KG1 (cell line): ENCODE measurements at places on chromosomes 16 and 17.

GRCh38 chr16:10518479-10519041 is 61.8 kb downstream of the EMP2 start:
- DNase-seq = no peak

DNA sequence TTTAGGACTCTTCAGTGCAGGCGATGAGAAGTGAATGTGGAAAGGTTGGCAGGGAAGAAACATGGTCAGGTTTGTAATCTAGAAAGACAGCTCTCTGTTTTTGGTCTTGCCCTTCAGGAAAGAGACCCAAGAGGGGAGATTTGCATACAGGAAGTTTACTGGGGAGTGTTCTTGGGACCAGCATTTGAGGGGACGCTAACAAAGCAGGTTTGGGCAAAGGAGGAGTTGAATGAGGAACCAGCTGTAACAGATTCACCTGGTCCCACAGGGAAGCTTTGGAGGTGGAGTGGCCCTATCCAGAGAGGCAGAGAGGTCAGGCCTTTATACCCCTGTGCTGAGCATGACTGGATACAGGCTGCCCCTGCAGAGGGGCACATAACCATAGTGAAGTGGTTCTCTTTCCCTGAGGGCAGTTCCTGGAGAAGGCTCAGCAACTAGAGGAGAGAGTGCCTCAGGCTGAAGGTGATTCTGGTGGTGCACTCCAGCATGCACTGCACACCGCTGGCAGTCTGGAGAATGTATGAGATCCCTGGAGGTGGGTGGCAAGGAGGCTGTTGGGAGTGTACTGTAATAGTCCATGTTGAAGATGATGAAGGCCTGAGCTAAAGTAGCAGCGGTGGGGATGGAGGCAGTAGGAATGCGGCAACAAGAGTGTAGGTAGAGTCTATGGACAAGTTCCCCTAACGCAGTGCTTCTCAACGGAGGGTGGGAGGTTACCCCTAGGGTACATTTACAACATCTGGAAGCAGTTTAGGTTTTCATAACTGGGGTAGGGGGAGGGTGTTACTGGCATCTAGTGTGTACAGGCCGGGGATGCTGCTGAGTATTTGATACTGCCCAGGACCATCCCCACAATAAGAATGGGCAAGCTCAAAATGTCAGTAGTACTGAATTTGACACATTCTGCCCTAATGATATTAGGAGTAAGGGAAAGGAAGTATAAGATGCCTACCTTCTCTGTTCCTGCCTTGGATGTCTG is 37.2 kb downstream of the MAP2K6 start:
- no peak for DNase-seq

DNA sequence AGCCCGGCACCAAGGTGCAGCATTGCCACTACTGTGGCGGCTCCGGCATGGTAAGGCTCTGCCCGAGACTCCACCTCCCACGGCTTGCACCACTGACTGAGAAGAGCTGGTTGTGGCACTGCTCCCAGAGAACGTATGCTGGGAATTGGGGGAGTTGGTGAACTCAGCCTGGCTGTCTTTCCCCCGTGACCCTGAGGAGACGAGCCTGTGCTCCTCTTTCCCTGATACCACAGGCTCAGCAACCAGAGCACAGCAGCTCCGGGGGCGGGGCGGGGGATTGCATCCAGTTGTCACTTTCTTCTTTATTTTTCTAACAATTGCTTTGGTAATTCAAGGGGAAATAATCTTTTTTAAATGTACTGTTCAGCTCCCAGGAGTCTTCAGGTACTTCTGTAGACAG is 16.7 kb downstream of the DNAJA3 start:
- no peak for DNase-seq

DNA sequence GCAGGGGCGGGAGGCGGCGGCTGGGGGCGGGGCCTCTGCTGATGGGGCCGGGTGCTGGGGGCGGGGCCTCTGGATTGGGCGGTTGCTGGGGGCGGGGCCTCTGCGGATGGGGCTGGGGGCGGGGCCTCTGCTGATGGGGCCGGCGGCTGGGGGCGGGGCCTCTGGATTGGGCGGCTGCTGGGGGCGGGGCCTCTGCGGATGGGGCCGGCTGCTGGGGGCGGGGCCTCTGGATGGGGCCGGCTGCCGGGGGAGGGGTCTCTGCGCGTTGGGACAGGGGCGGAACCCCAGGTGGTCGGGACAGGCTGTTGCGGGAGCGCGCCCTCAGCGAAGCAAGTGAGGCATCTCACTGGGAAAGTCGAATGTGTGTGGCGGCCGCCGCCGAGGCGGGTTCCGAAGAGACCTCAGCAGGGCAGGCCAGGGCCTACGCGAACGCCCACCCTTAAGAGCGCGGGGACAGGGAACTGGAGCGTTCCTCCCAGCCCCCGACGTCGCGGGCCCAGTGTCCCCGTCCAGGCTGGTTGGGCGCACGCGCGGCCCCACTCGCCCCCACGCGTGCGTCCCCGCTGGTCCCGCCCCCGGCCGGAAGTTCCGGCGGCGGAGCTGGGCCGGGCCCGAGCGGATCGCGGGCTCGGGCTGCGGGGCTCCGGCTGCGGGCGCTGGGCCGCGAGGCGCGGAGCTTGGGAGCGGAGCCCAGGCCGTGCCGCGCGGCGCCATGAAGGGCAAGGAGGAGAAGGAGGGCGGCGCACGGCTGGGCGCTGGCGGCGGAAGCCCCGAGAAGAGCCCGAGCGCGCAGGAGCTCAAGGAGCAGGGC is at the start of gene STUB1:
Gene STUB1 (plus strand): TSS at position 597 of the 811 bp plus-strand sequence. CDS start 116 bp downstream, at position 713.
- peak; percentile 61 for DNase-seq

DNA sequence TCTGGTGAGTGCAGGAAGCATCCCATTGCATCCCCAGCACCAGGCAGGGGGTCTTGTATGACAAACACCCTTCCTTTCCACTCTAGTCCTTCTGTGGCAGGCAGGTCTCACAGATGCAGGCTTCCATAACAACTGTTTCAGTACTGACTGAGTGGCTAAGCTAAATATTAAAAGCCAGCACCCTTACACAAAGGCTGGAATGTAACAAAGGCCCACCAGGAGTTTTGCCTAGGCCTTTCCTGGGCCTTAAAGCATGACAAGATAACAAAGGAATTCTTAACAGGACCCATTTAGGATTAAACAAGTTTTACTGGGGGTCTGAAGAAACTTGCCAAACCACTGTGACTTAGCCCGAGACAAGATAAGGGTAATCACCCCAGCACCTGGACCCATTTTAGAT is 228.9 kb upstream of the RPL38 start:
- DNase-seq = no peak

DNA sequence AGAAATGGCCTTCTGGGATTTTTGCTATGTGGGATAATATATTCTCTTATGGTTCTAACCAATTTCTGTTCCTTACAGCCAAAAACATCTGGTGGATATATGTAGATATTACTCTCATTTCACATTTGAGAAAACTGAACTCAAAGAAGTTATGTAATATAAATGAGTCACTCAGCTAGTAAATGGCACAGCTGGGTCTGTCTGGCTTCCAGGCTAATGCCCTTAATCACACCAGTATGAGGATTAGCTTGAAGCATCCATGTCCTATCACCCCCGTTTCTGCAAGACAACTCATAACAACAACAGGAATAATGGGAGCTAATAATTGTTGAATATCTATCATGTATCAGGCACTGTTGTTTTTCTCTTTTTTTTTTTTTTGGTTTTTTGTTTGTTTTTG is 34.4 kb upstream of the USP7 start:
- DNase-seq = no peak

DNA sequence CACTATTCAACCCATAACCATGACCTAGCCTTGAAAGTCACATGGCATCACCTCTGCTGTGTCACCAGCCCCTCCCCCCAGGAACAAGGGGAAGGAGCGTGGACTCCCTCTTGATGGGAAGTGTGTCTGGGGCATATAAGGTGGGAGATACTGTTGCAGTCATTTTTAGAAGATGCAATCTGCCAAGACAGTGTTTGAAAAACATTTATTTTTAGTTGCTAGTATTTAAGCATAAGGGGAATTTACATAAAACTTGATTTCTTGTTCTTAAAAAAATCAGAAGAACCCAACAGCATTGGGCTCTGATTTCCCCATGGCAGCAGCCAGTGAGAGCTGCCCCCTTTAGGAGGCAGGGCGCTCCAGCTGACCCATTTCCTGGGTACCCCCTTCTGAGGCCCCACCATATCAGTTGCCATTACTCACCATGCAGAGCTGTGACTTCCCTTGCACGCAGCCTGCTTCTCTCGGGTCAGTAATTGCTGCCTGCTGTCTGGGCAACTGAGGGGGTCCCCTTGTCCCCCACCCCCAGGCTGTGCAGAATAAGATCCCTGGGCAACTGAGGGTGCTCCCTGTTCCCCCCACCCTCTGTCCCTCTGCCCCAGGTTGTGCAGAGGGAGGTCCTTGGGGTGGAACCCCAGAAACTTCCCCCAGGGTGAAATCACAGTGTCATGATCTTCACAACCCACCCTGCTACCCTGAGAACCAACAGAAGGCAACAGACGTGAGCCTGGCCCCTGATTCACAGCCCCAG is 11.8 kb upstream of the CDC42EP4 start:
- DNase-seq = no peak

DNA sequence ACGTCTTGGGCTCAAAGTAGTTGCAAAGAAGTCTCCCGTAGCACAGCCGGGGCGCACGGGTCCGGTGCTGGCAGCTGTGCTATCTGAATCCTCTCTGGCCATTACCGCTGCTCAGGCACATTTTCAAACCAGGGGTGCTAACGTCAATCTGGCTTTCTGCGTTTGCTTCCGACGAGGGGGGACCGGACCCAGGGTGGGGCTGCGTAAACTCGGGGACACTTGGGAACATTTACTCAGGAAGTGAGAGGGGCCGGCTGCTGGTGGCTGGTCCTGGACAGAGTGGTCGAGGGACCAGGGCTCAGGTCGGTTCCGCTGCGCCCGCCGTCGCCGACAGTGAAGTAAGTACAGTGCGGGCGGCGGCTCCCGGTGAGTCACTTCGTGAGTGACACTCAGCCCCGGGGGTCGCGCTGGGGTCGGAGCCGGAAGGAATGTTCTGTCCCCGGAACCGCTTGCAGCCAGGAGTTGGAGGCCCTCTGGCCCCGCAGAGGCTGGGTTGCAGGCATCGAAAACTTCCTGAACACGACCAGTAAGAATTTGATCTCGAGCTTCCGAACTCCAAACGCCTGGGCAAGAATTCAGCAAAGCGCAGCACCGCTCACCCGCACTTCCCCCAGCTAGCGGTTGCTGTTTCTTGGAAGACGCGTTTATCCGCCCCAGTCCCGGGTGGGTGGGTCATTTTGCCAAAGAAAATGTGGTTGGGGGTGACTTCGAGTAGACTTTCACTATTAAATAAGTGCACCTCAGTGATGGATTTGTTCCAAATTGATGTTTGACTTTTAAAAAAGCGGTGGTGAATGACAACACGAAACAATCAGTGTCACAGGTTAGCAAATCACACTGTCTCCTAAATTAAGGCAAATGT is 1.4 kb upstream of the HS3ST3B1 start:
- DNase-seq = no peak

DNA sequence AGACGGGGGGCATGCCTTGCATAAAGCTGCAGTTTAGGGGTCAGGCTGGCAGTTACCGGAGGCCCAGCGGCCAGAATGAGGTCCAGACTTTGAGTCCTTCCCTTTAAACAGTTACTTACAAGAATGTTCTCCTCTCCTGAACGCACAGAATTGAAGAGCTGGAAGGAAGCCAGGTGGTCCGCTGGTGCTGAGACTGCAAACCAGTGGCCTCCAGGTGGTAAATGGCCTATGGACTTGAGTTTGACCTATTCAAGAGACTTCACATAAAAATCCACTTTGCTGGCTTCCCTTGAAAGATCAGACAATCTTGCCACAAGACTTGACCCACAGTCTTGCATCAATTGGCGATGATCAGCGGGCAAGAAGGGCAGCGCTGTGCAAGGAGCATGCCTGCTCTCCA is 14.7 kb upstream of the SEZ6 start:
- no peak for DNase-seq

GRCh38 chr17:74822335-74822938 is 37.2 kb downstream of the GRIN2C start:
- DNase-seq = no peak

DNA sequence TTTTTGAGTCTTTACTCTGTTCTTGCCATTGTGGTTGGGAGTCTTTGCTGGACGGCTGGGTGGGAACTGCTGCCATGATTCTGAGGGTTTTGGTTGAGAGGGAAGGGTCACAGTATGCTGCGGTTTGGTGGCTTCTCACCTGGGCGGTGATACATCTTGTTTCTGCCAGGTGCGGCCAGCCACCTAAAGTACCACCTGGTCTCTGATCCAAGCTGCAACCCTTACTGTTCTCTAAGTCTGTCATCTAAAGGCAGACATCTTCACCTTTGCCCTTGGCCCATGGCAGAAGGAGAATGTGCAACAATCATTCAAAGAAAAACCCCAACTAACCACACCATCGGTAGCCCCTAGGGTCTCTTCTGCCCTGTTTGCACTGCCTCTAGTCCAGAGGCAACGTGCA is 19.6 kb upstream of the MPO start:
- no peak for DNase-seq

GRCh38 chr17:7184647-7185046 is 5.5 kb upstream of the ASGR1 start:
- no peak for DNase-seq

GRCh38 chr17:57352665-57353175 is 96.4 kb downstream of the MSI2 start:
- no peak for DNase-seq

DNA sequence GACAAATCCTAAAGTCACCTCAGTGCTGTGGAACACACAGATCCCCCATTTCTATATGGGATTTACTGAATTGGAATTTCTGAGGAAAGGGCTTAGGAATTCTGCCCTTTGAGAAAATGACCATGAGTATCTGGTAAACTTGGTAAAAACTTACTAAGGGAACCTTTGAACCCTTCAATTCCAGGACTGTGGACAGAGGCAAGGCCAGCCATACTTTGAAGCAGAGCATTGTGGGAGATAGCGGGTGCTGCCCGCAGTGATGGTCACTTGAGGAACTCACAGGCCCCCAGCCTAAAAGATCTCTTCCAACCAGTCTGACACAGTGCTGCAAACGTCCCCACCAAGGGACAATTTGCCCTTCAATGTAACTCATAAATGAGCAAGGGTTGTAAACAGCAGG is 61.4 kb downstream of the IRX6 start:
- DNase-seq = no peak

- DNase-seq = no peak
These were observed 426.7 kb upstream of the MAF start for GRCh38 chr16:80027007-80027965.

DNA sequence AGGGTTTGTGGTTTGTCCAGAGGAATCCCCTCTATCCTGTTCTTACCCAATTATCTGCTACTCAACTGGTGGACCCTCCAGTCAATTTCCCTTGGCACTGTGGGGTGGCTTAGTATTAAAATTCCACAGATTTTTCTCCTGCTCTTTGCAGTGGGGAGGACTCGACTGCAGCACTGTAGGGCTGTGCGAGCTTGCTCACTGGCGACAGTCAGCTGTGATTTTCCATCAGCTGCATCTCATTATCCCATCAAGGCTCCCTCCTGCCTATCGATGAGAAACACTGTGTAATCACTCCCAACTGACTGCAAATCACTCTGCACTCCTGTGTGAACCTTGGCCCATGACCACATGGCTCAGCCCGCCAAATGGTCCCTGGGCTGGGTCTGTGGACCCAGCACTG is 90.5 kb upstream of the MAF start:
- no peak for DNase-seq

GRCh38 chr16:80280557-80280956 is 260.2 kb upstream of the DYNLRB2 start:
- DNase-seq = no peak

- DNase-seq = no peak
These were observed 55.4 kb downstream of the TENT4B start for GRCh38 chr16:50208460-50208931.

- no peak for DNase-seq
These were observed 217.0 kb upstream of the CIBAR2 start for GRCh38 chr16:85329059-85329812.

GRCh38 chr16:88295671-88296436 is 86.9 kb upstream of the ZNF469 start:
- no peak for DNase-seq

- DNase-seq = no peak
These were observed at the start of gene OTOP2 for GRCh38 chr17:74924250-74924948. OTOP2 (plus strand) TSS chr17:74924273; CDS start chr17:74924633, 360 bp downstream.
